ENCODE measurements at places on chromosomes 1 and 21. TPM values are rescaled to one million over a fixed set of nuclear protein-coding genes. Genes with fewer than 3 reads are reported as not detected.

The HCN3 gene
- 2.1 TPM for total RNA-seq

The TACSTD2 gene
- total RNA-seq: 13.9 TPM

The GPR52 gene
- not detected for total RNA-seq

The TRPM2 gene
- total RNA-seq: 2.1 TPM

The FMO3 gene
- total RNA-seq: 0.13 TPM

The CD2 gene
- not detected for total RNA-seq

The FOXD2 gene
- 0.51 TPM for total RNA-seq

The IGSF9 gene
- total RNA-seq: 0.16 TPM

The PADI1 gene
- 2.4 TPM for total RNA-seq

All from mesangial cell (primary cell).